ENCODE measurements at places on chromosomes 7 and 10. TPM values are rescaled to one million over a fixed set of nuclear protein-coding genes. Genes with fewer than 3 reads are reported as not detected.

- H3K4me3 ChIP-seq: no peak overlapping the region
- H3K27me3 ChIP-seq: no peaks in the 10 kb centered on the region
- no peaks in the 10 kb centered on the region for H3K36me3 ChIP-seq
- no peak for DNase-seq
- H3K4me1 ChIP-seq: no peaks in the 10 kb centered on the region
- H3K27ac ChIP-seq: no peak overlapping the region
These were observed 204.3 kb downstream of the DGKI start for GRCh38 chr7:137642472-137642871.

DNA sequence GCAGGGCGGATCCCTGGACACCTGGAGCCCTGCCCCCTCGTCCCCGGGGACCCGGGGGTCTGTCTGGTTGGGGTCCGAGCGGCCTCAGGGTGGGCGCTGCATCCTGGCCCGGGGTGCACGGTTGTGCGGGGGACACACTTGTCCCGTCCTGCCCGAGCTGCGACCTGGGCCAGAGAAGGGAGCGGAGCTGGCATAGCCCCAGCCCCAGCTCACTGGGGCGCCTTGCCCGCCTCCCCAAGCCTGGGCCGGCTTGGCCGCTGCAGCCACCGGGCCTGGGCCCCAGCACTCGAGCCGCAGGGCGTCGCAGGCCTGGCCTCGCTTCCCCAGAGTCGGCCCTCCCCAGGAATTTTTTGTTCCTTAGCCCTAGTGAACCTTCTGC lies 54.5 kb downstream of the GLRX3 start:
- peaks cover 13% of the 10 kb centered on the region for H3K36me3 ChIP-seq
- H3K27ac ChIP-seq: no peak overlapping the region
- H3K27me3 ChIP-seq: no peaks in the 10 kb centered on the region
- H3K4me1 ChIP-seq: no peaks in the 10 kb centered on the region

DNA sequence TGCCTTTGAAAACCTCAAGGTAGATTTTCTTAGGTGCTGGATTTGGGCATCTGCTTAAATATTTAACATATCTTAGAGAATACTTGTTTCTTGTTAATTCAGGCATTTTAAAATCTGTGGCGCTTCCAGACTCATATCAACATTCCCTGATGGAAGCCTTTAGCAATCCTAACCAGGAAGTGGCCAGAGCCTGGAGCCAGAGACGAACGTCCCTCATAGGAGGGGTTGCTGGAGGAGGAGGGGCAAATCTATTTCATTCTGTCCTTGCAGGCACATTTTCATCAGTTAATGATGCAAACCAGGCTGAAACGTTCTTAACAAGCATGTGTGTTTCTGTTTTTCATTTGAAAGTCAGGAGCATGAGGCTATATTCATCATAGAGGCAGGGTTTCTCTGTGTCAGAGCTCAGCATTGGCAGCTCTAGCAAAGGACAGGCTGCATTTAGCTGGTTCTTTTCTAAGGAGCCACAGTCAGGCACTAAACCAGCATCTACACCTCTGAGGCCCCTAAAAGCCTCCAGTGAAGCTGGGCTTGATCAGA lies 17.8 kb upstream of the IFIT2 start:
- H3K27me3 ChIP-seq: no peaks in the 10 kb centered on the region
- no peaks in the 10 kb centered on the region for H3K36me3 ChIP-seq
- peak overlapping the region; percentile 3 for H3K27ac ChIP-seq
- H3K4me3 ChIP-seq: no peak overlapping the region
- H3K4me1 ChIP-seq: no peaks in the 10 kb centered on the region

- no peak overlapping the region for H3K4me3 ChIP-seq
- peaks cover 65% of the 10 kb centered on the region for H3K36me3 ChIP-seq
- H3K27ac ChIP-seq: no peak overlapping the region
- no peak for DNase-seq
These were observed 88.4 kb downstream of the KIAA1549 start for GRCh38 chr7:138892812-138893211.

DNA sequence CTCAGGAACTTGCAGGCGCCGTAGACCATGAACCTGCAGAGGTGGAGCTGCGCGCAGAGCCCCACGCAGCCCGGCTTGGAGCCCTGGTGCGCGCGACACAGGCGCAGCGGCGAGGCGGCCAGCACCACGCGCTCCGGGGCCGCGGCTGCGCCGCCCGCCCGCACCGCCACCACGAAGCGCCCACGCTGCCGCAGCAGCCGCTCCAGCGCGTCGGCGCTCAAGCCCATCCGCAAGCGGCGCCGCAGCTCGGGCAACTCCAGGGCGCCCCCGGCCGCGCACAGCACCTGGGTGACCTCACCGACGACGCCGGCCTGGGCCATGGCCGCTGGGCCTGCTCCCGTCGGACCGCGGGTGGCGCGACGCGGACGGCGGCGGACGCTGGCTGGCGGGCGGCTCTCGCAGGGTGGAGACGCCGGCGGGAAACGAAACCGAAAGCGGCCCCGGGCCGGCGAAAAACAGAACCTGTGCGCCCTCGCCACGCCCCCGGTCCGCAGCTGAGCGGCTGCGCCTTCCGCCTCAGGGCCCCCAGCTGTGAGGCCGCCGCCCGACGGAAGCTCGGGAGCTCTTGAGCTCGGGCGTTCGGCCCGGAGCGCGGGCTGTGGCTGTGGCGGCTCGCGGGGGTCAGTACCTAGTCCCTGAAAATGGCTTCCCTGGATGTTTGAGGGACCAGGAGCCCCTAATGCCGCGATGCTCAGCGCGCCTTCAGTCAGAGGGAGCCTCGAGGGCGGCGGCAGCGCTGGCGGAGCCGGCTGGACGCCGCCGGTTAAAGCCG lies at the start of gene PARP12:
Gene PARP12, minus strand, starts transcription at position 424 of the 772 bp plus-strand sequence. Its CDS starts 104 bp downstream, at position 320.
- H3K27ac ChIP-seq: no peak within 1 kb of the TSS
- peak within 1 kb of the TSS; percentile 70 for H3K4me3 ChIP-seq
- peak; percentile 90 for DNase-seq
- H3K36me3 ChIP-seq: no peaks in the 10 kb centered on the region
- no peaks in the 10 kb centered on the region for H3K4me1 ChIP-seq

DNA sequence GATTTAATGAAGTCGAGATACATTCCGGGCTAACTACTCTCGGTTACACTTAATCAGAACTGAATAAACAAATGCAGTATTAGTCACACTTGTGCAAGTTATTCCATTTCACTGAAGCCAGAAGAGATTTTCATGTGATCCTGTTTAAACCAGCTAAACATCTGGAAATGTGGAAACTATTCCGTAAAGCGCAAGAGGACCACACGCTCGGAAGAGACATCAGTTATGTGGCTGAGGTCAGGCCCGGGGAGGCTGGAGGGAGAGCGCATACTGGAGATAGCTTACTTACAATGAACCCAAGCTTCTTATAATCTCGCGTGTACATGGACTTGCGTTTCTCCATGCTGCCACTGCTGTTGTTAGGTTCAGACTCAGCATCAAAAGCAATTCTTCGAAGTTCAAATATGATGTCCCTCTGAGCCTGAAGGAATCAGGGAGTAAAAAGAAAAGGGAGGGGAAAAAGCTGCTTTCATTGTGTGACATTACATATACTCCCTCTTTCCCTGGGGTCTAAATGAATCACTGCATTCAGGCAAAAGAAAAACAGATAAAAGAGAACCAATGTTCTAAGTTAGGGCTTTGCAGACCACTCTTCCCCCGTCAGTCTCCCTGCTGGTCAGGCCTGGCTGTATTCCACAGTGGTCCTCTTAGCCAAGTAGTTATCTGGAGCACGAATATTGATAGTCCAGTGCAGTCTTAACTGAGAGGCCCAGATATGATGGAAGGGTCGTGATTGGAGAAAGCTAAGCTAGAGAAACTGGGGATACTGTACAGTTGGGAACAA lies 237.4 kb downstream of the ELMO1 start:
- peaks cover 53% of the 10 kb centered on the region for H3K36me3 ChIP-seq
- no peak overlapping the region for H3K27ac ChIP-seq
- H3K4me3 ChIP-seq: no peak overlapping the region
- H3K4me1 ChIP-seq: no peaks in the 10 kb centered on the region
- no peaks in the 10 kb centered on the region for H3K27me3 ChIP-seq

GRCh38 chr10:48805848-48806247 lies 121.2 kb downstream of the WDFY4 start:
- DNase-seq: no peak
- H3K4me1 ChIP-seq: no peaks in the 10 kb centered on the region
- H3K36me3 ChIP-seq: no peaks in the 10 kb centered on the region
- no peak overlapping the region for H3K4me3 ChIP-seq
- H3K27ac ChIP-seq: no peak overlapping the region

DNA sequence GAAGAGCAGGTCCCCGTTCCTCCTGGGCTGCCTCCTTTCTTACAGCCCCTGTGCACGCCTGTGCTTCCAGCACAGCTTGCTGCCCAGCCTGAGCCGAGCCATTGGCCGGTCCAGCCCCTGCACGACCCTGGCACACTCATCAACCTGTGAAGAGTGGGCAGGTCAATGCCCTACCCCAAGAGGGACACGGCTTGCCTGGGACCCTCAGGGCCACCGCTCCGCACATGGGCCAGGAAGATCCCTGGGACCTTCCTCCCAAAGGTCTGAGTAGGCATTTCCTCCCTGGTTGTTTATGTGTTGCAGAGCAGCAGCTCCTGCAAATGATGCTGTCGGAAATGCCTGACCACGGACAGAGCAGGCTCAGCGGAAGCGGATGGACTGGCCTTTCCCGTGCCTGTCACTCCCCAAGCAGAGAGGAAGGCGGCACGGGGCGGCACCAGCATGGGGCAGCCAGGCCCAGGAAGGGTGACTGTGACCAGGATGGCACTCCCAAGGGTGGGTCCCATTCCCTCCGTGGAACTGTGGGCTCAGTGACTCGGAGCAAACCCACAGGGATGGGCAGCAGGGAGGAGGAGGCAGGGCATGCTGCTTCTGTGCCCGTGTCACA lies 252.5 kb downstream of the TNS3 start:
- no peaks in the 10 kb centered on the region for H3K36me3 ChIP-seq
- peak overlapping the region; percentile 21 for H3K27ac ChIP-seq
- no peak overlapping the region for H3K4me3 ChIP-seq
- no peak for DNase-seq
- H3K27me3 ChIP-seq: no peaks in the 10 kb centered on the region

DNA sequence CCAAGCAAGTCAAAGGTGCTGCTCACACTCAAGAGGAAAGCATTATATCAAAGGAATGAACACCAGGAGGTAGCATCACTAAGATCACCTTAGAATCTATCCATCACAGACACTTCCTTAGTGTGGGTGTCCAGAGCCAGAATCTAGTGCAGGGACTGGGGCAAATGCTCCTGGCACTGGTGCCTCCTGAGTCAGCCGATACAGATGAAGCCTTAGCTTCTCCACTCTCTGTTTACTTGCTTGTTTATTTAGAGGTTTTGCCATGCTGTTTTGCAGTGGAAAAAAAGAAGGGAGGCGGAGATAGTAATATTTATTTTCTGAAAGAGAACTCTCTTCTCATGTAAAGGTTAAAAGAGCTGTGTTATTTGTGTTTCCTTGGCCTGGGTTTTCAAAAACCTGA lies 303.1 kb downstream of the WDR11 start:
- H3K4me1 ChIP-seq: no peaks in the 10 kb centered on the region
- no peak overlapping the region for H3K4me3 ChIP-seq
- no peaks in the 10 kb centered on the region for H3K36me3 ChIP-seq
- no peak for DNase-seq
- no peak overlapping the region for H3K27ac ChIP-seq

DNA sequence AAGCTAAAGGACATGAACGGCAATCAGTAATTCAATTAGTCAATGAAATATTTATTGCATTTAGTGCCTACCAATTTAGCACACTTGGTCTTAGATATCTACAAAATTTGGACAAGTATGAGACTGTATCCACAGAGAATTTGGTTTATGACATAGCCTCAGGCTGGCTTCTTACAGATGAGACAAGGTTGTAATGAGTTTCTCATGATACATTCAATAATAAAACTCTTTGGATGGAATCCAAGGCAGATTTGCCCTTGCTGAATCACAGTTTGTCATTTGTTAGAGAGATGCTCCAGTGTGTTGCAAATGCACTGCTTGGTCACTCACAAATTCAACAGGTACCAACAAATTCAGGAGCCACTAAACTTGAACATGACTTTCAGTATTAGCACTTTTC lies 162.5 kb downstream of the GPR37 start:
- no peaks in the 10 kb centered on the region for H3K4me1 ChIP-seq
- DNase-seq: no peak
- no peaks in the 10 kb centered on the region for H3K27me3 ChIP-seq

GRCh38 chr7:134919240-134919641 lies 67.1 kb upstream of the AGBL3 start:
- DNase-seq: no peak
- H3K36me3 ChIP-seq: peaks cover 8% of the 10 kb centered on the region
- H3K4me1 ChIP-seq: peaks cover 5% of the 10 kb centered on the region
- no peak overlapping the region for H3K27ac ChIP-seq

DNA sequence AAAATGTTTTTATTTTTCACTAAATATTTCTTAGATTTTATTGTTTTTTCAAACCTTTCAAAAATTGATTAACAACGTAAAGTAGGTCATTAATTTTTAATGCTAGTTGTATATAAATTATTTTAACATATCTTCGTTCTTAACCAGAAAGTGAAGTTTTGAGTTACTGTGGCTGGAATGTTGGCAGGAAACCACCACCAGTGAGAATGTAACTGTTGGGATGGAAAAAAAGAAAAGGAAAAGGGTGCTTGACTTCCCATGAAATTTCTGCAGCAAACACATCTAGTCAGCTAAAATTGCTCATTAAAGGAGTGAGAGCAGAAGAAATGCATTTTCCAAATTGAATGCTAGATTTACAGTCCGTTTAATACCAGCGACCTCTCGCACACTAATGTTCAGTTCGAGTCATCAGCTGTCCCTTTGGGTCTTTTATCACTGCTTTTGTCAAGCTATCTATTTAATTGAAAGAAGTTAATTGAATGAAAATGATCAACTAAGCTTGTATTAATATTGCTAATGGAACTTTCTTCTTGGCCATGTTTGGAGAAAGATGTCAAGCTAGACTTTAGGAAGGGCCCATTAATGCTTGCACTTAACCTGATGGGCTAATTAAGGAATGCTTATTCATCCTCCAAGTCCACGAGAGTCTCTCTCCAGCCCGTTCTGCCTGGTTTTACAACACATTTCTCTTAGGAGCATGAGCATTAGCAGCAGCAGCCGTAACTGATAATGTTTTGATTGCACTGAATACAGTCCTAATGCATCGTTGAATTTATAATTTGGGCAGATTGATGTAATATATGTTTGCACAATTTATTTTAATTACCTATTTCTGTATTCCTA lies 70.1 kb downstream of the UBE3C start:
- no peaks in the 10 kb centered on the region for H3K27me3 ChIP-seq
- H3K36me3 ChIP-seq: peaks cover 68% of the 10 kb centered on the region
- no peak overlapping the region for H3K4me3 ChIP-seq
- no peak overlapping the region for H3K27ac ChIP-seq
- H3K4me1 ChIP-seq: no peaks in the 10 kb centered on the region

DNA sequence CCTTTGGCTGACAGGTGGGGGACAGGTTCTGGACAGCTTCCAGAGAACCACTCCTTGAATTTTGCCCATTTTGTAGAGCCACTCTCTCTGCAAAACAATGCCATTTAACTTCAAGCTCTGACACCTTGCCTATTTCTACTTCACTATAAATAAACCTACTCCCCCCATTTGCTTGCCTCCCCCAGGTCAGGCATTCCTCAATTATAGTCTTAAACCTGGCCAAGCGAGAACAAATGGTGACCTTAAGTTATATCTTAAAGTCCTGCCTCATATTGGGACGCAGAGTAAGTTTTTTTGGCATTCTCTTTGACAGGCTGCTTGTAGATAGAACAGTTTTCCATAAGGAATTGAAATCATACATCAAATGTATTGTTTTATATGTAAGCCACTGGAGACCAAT lies 706.9 kb downstream of the LRMDA start:
- no peaks in the 10 kb centered on the region for H3K4me1 ChIP-seq
- no peaks in the 10 kb centered on the region for H3K27me3 ChIP-seq
- no peak for DNase-seq
- no peak overlapping the region for H3K4me3 ChIP-seq

The CACNB2 gene
- total RNA-seq: 4.6 TPM

The CLCN1 gene
- not detected for total RNA-seq

The RASA4B gene
- 13.0 TPM for total RNA-seq

The CCL24 gene
- not detected for total RNA-seq

The IL2RA gene
- total RNA-seq: not detected

The ABCB4 gene
- total RNA-seq: 0.60 TPM

The CALHM3 gene
- total RNA-seq: not detected

The BMPER gene
- total RNA-seq: 66.5 TPM
